ENCODE measurements at places on chromosomes 11 and 22. TPM values are rescaled to one million over a fixed set of nuclear protein-coding genes. Genes with fewer than 3 reads are reported as not detected.

DNA sequence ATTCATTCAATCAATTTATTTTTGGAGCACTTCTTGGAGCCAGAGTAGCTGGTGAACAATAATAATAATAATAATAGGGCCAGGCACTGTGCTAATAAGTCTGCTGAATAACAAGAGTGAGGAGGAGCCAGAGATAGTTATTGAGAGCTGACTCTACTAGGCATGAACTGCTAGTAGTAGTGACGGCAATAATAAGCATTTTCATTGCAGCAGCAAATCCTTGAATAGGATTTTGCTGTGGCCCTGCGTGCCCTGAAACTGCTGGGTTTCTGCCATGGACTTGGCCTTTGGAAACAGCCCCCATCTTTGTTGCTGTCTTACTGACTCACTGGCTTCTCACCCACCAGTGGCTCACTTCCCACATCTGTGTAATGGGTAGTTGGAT is 545.9 kb downstream of the MIAT start:
- no peak for DNase-seq

DNA sequence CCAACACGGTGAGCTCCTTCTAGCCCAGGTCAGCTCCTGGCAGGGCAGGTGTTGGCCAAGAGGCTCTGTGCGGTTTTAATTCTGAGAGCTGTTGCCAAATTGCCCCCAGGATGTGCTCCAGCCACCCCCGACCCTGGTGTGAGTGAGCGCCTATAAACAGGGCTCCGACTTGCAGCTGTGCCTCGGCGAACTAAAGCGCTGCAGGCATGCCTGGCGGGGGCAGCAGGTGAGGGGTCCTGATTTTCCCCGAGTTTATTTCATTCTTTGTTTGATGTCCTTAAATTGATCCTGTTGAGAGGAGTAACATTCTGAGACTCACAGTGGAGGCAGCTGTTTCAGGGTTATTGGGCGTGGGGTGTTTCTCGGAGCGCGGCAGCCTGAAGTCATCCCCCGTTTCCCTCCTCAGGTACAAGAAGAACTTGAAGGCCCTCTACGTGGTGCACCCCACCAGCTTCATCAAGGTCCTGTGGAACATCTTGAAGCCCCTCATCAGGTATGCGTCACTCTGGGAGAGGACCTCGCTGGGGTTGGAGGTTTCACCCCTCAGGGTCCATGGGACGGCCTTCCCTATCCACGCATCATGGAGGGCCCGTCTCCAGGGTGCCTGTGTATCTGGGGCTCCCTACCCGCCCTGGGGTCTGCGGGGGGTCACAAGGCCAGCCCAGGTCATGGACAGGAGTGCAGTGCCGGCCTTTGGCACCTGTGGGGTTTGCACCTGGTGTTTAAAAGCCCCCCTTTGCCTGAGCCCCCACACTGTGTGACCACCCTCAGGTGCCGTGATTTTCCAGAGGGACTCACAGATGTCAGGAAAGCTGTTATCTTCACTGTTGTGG is 62.1 kb downstream of the ARHGAP8 start:
- no peak for DNase-seq

DNA sequence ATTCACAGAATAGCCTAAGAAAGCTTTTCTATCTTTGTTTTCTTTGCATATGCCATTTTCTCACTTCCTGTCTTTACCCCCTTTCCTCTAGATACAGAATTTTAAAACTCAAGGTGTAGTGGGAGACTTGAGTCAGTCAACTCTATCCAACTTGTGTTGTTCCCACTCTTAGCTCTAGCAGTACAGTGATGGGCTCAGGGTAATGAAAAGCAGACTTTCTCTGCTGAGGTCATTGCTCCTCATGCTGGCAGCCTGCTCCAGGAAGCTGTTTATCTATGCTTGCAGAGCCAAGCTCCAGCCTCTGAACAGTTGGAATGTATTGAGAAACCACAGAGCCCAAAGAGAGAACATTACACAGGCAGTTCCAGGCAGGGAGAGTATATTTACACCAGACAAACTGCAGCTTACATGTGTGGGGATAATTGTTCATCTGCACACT is 68.1 kb downstream of the CSTPP1 start:
- peak; percentile 20 for DNase-seq

GRCh38 chr22:20963201-20964052 is 3.6 kb upstream of the AIFM3 start:
- no peak for DNase-seq

- no peak for DNase-seq
Measured at GRCh38 chr11:3091081-3091845, 34.0 kb upstream of the CARS1 start.

DNA sequence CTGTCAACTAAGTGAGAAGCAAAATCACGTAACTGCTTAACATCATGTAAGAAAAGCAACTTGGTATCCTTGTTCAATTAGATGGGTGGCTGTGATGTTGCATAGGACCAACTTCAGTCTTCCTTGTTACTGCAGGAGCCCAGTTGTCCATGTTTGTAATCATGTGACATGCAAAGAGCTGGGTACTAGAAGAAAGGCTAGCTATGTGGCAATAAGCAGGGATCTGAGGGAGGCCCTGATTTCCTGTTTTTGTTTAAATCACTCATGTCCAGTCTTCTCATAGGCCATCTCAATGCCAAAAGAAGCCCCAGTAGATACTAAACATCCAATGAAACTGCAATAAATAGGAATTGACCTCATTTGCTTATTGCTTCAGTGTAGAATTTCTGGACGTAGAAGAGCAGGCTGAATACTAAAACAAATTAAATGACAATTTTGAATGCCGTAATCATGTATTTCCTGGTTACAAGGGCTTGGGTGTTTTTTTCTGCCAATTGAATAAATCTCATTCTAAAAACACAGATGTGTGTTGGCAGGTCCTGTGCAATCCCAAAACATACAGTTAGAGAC is 140.8 kb upstream of the ARHGAP20 start:
- DNase-seq, result no peak

The FOSL1 gene
- 69.8 TPM for total RNA-seq

The CPT1B gene
- total RNA-seq, result 72.6 TPM

All from Calu3 (cell line).